ENCODE measurements at places on chromosomes 3 and 15.

DNA sequence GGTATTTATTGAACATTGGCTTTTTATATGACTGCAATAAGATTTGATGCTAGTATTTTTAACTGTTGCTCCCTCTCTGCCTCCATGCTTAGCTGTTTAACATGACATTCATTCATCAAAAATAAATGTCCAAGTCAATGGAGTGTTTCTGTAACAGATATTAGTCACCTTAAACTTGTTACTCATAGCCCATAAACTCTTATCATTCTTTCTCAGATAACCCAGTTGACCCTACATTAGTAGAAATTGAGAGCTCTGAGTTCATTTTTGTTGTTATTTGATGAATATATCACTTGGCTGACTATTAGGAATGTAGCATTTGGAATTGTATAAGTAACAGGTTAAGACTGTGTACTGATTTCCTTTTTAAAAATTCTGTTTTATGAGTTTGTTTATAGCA, 201.1 kb downstream of the UBE2E2 start:
- no peak for DNase-seq

- DNase-seq: no peak
Measured at GRCh38 chr15:69181424-69181823, 21.0 kb downstream of the GLCE start.

GRCh38 chr3:162628531-162628930, 1131.9 kb downstream of the OTOL1 start:
- DNase-seq: no peak

GRCh38 chr15:78236491-78236890, 2.1 kb upstream of the ACSBG1 start:
- DNase-seq: no peak

GRCh38 chr3:63855333-63855940, 8.2 kb downstream of the THOC7 start:
- no peak for DNase-seq

- no peak for DNase-seq
Measured at GRCh38 chr3:46943237-46944187, 33.0 kb downstream of the CCDC12 start.

DNA sequence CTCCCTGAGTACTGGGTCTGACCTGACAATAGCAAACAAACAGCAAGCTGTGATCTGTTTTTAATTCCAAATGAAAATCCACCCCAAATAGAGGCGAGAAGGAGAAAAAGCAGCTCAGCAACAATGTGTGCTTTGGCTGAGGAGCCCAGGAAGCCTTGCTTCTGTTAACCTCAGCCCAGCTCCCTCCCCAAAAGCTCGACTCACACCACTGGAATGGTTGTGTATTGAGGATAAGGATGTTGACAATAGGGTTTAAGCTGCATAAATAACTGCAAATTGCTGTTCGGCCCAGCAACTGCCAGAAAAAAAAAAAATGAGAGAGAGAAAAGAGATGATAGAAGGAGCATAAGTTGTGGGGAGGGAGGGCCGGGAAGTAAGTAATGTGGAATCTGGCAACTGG, 104.0 kb upstream of the TBC1D5 start:
- no peak for DNase-seq

DNA sequence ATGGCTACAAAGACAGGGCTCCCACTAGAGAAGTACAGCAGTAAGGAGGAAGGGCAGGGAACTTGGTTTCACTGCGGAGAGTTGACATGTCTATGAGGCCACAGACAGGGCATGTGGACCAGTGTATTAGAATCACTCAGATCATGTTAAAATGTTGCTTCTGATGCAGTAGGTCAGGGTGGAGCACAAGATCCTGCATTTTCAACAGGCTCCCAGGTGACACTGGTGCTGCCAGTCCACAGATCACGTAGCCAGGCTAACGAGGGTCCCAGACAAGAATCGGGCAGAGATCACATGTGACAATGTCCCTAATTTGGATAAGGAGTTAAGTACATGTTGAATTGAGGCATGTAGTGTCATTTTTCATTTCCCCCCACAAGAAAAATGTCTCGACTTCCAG, 73.6 kb downstream of the SPSB4 start:
- DNase-seq: no peak

- no peak for DNase-seq
Measured at GRCh38 chr15:69265347-69265955, 33.3 kb upstream of the PAQR5 start.

DNA sequence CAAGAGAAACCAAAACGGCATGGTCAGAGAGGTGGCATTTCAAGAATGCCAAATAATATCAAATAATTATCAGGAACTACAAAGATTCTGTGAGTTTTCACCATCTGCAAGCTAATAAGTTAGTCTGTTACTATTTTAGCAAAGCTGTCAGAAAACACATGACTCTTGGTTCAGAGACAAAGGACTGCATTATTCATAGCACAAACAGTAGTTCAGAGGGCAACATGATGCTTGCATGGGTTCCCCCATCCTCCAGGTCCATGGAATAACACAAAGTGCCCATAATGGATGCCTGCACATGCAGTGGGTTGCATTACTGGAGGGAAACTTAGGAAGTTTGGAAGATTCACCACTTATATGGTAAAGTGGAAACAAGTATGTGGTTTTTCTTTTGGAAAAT, 228.8 kb upstream of the ALCAM start:
- no peak for DNase-seq

GRCh38 chr15:52727815-52728214, 48.6 kb upstream of the ATOSA start:
- DNase-seq: no peak

DNA sequence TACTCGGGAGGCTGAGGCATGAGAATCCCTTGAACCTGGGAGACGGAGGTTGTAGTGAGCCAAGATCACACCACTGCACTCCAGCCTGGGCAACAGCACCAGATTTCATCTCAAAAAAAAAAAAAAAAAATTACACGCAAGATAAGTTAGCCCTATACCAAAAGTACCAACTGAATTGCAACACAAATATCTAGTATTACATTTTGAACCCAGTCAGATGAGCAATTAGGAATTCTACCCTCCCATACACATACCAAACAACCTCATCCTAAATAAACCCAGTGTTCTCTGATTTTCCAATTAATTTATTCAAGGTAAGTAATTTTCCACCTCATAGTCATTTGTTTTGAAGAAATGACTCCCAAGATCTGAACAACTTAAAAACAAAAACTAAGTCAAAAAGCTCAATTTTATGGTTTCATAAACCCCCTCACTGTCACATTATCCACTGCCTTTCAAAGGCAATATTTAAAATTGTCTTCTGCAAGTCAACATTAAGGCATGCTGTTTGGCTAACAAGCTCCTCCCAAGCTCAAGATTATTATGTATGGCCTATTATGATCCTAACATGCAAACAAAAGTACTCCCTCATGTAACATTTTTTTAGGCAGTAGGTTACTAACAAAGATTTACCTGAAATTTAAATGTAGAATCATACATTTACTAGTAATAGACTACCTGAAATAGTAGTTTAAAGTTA, 4.5 kb downstream of the RAF1 start:
- no peak for DNase-seq

- DNase-seq: no peak
Measured at GRCh38 chr15:56942118-56942517, 23.7 kb downstream of the TCF12 start.

GRCh38 chr15:58555162-58556027, 123.6 kb downstream of the LIPC start:
- no peak for DNase-seq

DNA sequence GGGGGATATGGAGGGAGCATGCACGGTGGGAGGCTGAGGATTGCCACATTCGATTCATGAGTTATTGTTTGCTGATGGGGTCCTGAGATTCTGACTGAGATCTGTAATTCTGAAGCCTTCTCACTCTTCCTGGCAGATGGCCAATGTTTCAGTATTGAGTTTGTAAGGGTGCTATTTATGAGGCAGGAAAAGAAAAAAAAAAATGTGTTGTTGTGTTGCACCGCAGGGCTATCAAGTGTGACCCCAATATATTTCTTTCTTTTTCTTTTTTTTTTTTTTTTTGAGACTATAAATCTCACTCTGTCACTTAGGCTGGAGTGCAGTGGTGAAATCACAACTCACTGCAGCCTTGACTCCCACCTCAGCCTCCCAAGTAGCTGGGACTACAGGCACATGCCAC, 3.2 kb upstream of the SENP2 start:
- no peak for DNase-seq

- peak; percentile 58 for DNase-seq
Measured at GRCh38 chr15:47477341-47477740, 240.0 kb upstream of the SEMA6D start.

GRCh38 chr3:153038779-153039178, 123.2 kb upstream of the RAP2B start:
- DNase-seq: no peak

Measured in NCI-H2029 treated with DMSO at 0.1 percent for 48 hours (cell line).